ENCODE measurements at places on chromosomes 5 and 9. TPM values are rescaled to one million over a fixed set of nuclear protein-coding genes. Genes with fewer than 3 reads are reported as not detected.
A peak's percentile ranks its signal among the peaks of the same experiment; 100 is the strongest.

GRCh38 chr5:15604986-15605385, 105.0 kb downstream of the FBXL7 start:
- DNase-seq = no peak

The DMGDH gene
- 3.0 TPM for total RNA-seq

The ECSCR gene
- 49.8 TPM for total RNA-seq

The SECISBP2 gene
- 17.1 TPM for total RNA-seq

DNA sequence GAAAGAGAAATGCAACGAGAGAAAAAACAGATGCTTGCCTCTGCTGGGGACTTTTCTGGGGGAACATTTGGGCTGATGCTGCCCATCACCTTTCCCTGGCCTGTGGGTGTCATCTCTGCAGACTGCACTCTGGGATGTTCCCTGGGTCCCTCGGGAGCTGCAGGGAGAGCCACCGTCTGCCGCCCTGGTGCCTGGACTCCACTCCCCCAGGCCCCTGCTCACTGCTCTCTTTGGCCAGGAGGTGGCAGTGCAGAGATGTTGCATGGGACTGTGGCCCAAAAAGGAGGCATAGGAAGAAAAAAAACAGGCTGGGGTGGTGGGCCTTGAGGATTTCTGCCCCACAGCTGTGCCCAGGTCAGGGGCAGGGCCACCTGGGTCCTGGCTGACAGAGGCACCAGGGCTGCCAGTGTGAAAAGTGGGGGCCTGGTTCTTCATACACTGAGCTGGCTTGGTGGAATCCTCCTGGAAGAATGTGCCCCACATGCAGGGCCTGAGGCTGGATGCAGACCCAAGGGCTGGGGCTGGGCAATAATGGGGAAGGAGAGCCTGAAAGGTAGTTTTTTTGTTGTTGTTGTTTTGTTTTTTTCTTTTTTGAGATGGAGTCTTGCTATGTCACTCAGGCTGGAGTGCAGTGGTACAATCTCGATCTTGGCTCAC, 353.6 kb downstream of the SLIT3 start:
- DNase-seq = peak; percentile 62

The HAND1 gene
- total RNA-seq = 5.2 TPM

DNA sequence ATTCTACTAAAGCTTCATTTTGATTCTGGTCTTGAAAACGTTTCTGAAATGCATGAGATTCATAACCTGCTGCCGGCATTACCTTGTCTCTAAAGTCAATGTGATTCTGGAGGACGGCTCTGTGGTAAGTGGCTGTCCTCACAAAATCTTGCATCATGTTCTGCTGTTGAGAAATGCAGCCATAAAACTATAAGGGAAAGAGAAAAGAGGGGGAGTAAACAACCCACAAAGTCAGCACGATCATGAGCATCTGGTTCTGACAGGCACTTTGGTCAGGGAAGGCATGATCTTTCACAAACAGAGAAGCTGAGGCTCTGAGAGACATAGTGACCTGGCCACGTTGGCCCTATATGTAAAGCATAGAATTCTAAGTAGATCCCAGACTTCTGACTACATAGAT, 168.9 kb upstream of the PUM3 start:
- DNase-seq = no peak

GRCh38 chr5:100270023-100270771, 265.0 kb upstream of the FAM174A start:
- DNase-seq = no peak

DNA sequence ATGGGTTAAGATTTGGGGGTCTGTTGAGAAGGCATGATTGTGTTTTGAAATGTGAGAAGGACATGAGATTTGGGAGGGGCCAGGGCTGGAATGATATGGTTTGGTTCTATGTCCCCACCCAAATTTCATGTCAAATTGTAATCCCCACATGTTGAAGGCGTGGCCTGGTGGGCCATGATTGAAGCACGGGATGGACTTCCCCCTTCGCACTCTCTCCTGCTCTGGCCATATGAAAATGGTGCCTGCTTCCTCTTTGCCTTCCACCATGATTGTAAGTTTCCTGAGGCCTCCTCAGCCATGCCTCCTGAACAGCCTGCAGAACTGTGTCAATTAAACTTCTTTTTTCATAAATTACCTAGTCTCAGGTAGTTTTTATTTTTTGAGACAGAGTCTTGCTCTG, 14.7 kb upstream of the NOTCH1 start:
- DNase-seq = no peak

GRCh38 chr5:154176181-154176580, 14.4 kb upstream of the GALNT10 start:
- peak; percentile 45 for DNase-seq

All from left cardiac atrium (tissue), 4 donors.